Activated CD4-positive, CD25-positive, alpha-beta regulatory T cell (primary cell): ENCODE measurements at places on chromosomes 5 and 9.

- DNase-seq = no peak
Measured at GRCh38 chr9:112531666-112532282, 45.1 kb downstream of the KIAA1958 start.

DNA sequence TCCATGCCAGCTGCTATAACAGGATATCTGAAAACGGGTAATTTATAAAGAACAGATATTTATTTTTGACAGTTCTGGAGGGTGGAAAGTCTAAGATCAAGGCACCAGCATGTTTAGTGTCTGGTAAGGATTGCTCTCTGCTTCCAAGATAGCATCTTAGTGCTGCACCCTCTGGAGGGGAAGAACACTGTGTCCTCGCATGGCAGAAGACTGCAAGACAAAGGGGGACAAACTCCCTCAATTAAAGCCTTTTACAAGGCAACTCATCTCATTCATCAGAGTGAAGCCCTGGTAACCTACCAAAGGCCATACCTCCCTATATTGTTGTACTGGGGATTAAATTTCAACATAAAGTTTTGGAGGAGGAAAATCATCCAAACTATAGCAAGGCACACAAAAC lies 298.9 kb upstream of the EDIL3 start:
- no peak for DNase-seq

GRCh38 chr9:129549139-129549538 lies 71.8 kb downstream of the C9orf50 start:
- DNase-seq = no peak

DNA sequence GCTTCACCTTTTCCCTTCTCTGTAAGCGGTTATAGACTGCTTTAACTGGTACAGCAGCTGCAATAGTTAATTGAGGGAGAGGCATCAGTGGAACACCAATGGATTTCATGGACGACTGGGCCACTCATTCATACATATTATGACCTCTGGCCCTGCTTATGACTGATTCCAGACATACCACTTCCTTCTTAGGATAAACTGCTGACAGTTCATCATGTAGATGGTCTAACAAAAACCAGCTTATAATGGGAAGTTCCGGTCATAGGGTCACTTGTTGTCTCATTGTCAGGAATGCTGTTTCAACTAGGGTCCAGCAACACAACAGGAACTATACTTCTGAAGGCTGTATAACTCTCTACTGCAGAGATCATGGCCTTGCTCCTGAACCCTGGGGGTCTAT lies 265.2 kb upstream of the RASA1 start:
- no peak for DNase-seq

- DNase-seq = no peak
Measured at GRCh38 chr5:26843677-26844076, 194.7 kb downstream of the CDH9 start.

GRCh38 chr9:79201636-79202035 lies 370.1 kb upstream of the TLE4 start:
- DNase-seq = no peak

DNA sequence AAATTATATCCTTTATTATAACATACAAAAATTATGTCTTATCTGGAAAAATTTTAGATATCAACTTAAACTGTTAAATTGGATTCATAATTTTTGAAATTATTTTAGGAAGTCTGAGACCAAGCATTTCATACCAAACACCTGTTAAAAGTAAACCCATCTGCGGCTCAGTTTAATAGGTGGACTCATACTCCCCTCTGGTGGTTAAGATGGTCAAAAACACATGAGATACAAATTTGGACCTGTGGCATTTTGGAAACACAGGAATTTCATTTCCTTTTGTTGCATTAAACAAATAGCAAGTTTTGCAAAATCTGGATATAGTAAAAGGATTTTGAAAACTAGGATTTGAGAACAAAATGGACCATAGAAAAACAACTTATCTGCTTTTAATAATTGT lies 53.7 kb downstream of the RGMB start:
- DNase-seq = no peak
